ENCODE measurements at places on chromosomes 12 and 14.

- no peak for DNase-seq
These were observed 787.7 kb upstream of the TMEM132C start for GRCh38 chr12:127479256-127479655.

GRCh38 chr12:111728795-111729194, 37.9 kb upstream of the ALDH2 start:
- DNase-seq = no peak

- no peak for DNase-seq
These were observed 5.9 kb upstream of the TULP3 start for GRCh38 chr12:2884810-2885209.

GRCh38 chr12:124392667-124393413, 97.9 kb downstream of the RFLNA start:
- no peak for DNase-seq

- no peak for DNase-seq
These were observed 24.6 kb downstream of the PLXNC1 start for GRCh38 chr12:94172973-94173372.

DNA sequence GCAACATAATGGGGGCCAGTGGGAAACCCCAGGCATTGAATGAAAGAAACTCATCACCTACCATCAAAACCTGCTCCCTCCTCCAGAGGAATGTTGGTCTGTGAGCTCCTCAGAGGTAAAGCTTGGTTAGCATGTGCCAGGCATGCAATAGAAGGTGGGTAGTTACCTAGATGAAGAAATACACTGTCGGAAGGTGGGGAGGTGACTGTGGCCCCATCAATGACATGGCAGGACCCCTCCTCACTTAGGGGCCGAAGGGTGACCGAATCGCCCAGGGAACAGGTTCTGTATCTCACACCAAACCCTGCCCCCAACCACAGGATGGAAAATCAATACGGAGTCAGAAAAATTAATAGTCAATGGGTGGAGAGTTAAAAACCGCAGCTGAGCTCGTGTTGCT, 135.6 kb downstream of the BCL11B start:
- no peak for DNase-seq

DNA sequence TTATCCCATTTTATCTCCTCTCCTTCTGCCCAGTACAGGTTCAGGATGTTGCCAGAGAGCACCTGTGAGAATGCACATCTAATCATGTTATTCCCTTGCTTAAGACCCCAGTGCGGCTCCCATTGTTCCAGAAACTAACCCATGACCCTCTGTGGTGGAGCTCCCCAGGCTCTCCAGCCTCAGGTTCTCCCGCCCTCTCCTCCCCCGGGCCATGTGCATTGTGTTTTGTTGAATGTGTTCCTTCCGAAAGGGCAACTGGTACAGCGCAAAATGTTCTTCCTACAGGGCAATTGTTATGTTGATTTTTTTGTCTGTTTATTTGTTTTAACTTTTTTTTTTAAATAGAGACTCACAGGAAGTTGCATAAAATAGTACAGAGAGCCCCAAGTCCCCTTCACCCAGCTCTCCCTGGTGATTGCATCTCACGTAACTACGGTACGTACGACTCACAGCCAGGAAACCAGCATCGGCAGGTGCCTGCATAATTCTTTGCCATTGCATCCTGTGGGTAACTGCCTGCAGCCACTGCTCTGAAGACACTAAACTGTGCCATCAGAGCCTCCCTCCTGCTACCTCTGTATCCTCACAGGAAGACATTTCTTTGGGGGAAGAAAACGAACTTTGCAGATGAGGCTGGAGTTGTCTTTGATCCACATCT, 31.2 kb downstream of the TMEM132C start:
- no peak for DNase-seq

DNA sequence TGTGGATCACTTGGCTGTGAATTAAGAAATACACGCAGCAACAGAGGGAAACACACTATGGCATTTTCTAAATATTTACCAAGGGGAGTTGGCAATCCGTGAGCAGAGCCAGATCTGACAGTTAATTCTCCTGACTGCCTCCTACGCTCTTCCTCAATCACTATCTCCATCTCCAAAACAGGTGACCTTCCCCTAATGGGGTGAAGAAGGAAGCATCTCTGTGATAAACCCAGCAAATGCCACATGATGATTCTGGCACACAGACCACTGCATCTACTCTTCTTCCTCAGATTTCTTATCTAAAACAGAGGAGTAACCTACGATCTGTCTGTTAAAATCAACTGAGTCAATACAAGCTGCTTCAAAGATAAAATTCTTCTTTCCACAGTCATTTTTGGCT, 4.4 kb downstream of the SPTB start:
- DNase-seq = no peak

GRCh38 chr14:100135073-100135472, 24.4 kb downstream of the DEGS2 start:
- no peak for DNase-seq

Data from NCI-H1048 (cell line).